Esophagus (tissue), 2 donors: ENCODE measurements at places on chromosomes 3 and 15. TPM values are rescaled to one million over a fixed set of nuclear protein-coding genes. Genes with fewer than 3 reads are reported as not detected.

FXR1 gene
- polyA plus RNA-seq, result 32.8 TPM

PTX3 gene
- 0.10 TPM for polyA plus RNA-seq

MME gene
- polyA plus RNA-seq, result 0.20 TPM

PRSS50 gene
- 0.06 TPM for polyA plus RNA-seq

APPL1 gene
- 7.8 TPM for polyA plus RNA-seq

ONECUT1 gene
- polyA plus RNA-seq, result not detected
